ENCODE measurements at places on chromosomes 3 and 15.

- DNase-seq: no peak
Observed at GRCh38 chr3:113006359-113007056, 15.7 kb downstream of the GTPBP8 start.

- DNase-seq: no peak
Observed at GRCh38 chr3:50396502-50396901, 37.2 kb upstream of the TMEM115 start.

- DNase-seq: no peak
Observed at GRCh38 chr3:49399461-49399860, 12.3 kb downstream of the RHOA start.

GRCh38 chr3:46860810-46861604 is 2.2 kb downstream of the MYL3 start:
- DNase-seq: no peak

DNA sequence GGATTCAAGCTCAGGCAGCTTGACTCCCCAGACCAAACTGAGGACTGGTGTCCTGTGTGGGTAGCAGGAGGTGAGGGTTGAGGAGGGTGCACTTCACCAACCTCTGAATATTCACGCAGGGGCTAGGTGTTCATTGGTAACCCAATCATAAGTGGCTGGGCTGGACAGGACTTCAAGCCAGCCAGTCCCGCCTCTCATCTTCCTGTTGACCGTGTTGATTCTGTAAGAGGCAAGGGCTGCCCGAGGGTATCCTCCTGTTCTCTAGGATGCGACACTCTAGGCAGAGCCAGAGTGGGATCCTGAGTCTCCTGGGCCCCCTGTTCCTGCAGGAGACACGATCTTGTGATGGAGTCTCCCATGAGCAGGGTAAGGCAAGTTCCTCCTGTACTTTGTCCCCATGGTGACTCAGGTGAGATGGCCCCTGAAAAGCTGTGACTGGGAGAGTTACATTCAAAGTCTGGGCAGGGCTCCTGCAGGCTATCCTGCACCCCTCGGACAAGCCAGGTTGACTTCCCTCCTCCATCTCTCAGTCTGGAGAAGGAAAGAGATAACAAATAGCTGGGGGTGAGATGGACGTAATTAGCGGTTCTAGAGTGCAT is 58.1 kb upstream of the POMGNT2 start:
- DNase-seq: no peak

Measured in head of caudate nucleus (tissue), 42 donors.